Mesothelial cell of epicardium (in vitro differentiated cells): ENCODE measurements at places on chromosomes 7 and 10.

DNA sequence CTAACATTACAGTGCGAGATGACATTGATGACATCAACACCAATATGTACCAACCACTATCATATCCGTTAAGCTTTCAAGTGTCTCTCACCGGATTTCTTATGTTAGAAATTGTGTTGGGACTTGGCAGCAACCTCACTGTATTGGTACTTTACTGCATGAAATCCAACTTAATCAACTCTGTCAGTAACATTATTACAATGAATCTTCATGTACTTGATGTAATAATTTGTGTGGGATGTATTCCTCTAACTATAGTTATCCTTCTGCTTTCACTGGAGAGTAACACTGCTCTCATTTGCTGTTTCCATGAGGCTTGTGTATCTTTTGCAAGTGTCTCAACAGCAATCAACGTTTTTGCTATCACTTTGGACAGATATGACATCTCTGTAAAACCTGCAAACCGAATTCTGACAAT lies 4.3 kb downstream of the GPR22 start:
- no peak for DNase-seq

DNA sequence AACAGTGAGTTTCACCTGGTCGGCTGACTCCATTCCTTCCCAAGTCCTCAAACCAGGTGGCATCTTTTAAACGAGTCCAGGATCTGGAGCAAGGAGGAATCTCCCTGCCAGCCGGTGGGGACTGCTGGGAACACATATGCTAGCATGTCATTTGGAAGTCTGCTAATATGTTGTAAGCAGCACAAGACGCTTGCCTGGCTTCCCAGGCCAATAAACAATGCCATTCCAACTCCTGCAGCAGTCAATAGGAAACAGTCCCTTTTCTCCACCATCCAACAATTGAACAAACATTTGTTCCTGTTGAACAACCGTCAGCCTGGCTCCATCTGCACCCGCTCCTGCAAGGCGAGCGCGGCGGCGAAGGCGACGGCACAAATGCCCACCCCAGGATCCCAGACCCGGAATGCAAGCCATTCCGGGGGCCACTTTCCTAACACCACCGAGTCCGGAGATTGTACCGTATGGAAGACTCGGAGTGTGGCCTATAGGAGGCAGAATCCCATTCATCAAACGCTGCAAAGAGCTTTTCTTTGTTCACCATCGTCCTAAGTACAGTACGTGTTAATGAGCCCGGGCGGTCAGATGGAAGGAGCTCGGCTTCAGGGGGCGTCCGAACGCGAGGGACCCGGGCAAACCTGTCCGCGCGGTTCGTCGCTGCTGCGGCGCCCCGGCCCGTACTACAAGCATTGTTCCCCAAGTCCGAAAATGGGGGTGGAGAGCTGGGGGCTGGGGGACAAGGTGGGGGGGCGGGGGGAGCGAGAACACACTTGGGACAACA lies 1.6 kb downstream of the FAM53B start:
- DNase-seq: no peak

- DNase-seq: no peak
Measured at GRCh38 chr7:91289633-91290254, 25.5 kb downstream of the FZD1 start.

- DNase-seq: no peak
Measured at GRCh38 chr7:102285540-102286236, 980 bp upstream of the SH2B2 start.

DNA sequence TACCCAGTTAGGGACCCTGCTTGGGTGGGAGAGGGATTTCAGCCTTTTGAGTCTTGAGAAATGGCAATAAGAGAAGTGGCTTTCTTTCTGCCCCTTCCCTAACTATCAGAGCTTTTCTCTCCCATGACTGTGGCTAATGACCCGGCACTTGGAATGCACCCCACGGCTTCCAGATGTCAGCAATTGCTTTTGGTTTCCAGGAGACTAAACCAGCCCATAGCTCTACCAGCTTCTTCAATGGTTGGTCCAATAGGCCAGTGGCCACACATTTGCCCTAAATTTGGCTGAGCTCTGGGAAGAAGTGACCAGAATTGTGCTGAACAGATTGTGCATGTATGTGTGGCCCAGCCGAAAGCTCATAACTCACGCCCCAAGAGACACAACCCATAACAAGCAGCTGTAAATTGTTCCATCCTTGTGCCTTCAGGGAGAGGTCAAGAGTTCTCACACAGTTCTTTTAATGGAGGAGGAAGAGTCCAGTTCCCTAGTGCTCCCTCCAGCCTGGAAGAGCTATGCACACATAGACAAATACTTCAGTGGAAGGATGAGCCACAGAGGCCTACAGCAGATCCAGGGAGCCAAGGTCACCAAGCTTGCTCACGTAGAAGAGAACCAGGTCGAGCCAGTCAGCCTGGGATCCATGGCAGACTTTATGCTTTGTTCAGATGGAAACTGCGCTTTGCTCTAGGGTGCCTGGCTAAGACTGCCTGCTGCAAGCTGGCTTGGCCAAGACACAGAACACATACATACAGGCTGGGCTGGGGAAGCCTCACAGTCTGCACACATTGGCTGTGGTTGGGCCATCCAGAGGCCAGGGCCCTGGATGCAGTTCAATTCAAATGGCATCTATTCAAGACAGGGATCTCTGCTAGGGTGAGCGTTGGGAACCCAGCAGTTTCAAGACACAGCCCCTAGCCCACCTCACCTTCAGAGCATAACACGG lies 131.8 kb upstream of the HABP2 start:
- no peak for DNase-seq

- DNase-seq: no peak
Measured at GRCh38 chr7:115249080-115249479, 327.2 kb downstream of the MDFIC start.

- DNase-seq: no peak
Measured at GRCh38 chr7:135768467-135768866, 19.9 kb upstream of the FAM180A start.

GRCh38 chr7:27130540-27131389 lies at the start of gene HOXA4:
HOXA4 (minus strand) TSS chr7:27130757; CDS start chr7:27130733, 24 bp downstream.
- DNase-seq: peak; percentile 94

DNA sequence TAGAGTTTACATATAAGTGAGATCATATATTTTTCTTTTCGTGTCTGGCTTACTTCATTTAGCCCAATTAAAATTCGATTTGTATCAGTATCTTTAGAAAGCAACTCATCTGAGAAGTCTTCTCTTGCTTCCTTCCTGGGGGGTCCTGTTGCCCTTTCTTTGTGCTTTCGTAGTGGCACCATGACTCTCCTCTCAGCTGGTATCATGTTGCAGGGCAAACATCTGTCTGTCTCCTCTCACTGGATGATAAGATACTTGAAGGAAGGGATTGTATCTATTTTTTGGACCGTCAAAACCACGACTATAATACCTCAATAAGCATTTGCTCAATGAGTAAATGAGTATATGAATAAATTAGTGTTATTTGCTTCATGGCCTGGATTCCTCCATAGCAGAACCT lies 382.5 kb upstream of the SORCS1 start:
- no peak for DNase-seq

- no peak for DNase-seq
Measured at GRCh38 chr7:15891151-15891881, 204.8 kb upstream of the MEOX2 start.

DNA sequence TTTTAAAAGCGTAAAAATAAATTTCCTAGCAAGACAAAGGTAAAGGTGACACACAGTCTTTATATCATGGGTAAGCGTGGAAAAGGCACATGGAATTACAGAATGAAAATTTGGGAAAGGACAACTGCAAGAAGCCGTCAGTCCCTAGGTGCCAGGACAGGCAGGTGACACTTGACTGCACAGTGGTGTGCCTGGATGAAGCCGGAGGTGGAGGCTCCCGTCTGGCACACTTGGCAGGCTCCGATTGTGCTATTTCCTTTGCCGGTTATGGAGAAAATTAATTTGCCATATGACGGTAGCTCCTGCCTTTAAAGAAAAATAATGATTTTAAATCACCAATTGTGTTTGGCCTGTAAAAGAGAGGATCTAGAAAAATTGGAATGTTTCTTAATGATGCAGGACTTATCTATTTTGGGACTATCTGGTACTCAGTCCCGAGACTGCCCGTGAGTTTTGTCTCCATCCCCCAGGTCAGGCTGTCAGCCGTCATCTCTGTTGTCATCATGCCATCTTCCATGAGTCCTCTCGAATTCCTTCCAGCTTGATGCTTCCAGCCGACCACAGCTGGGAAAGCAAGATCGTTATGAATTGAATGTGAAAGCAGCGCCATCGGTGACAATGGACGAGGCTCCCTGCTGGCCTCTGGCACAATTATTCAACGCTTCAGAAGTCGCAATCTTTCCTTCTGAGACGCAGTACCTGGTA lies 56.2 kb upstream of the MGMT start:
- DNase-seq: no peak

DNA sequence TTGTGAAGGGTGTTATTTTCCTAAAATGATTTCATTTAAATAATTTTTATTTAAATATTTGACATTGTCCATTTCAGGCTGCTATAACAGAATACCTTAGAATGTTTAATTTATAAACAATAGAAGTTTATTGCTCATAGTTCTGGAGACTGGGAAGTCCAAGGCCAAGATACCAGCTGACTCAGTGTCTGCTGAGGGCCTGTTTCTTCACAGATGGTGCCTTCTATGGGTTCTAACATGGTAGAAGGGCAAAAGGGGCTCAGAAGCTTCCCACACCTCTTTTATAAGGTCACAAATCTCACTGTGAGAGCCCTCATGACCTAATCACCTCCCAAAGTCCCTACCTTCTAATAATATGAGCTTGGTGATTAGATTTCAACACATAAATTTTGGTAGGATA lies 50.7 kb downstream of the MTURN start:
- no peak for DNase-seq

GRCh38 chr7:113060100-113060499 lies 26.5 kb downstream of the GPR85 start:
- no peak for DNase-seq

DNA sequence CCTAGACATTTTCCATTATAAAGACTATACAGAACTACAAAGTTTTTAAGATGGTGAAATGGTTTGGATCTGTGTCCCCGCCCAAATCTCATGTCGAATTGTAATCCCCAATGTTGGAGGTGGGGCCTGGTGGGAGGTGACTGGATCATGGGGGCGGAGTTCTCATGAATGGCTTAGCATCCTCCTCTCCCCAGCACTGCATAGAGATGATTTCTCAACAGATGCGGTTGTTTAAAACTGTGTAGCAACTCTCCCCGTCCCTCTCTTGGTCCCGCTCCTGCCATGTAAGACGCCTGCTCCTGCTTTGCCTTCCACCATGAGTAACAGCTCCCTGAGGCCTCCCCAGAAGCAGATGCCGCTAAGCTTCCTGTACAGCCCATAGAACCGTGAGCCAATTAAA lies 1.6 kb downstream of the FAM133B start:
- DNase-seq: no peak

- no peak for DNase-seq
Measured at GRCh38 chr10:50497758-50498157, 126.0 kb downstream of the SGMS1 start.

GRCh38 chr7:22443370-22444180 lies 56.4 kb downstream of the STEAP1B start:
- DNase-seq: no peak

- no peak for DNase-seq
Measured at GRCh38 chr10:86139066-86139657, 227.4 kb downstream of the GRID1 start.

GRCh38 chr10:13404305-13404759 lies 56.2 kb upstream of the SEPHS1 start:
- no peak for DNase-seq

DNA sequence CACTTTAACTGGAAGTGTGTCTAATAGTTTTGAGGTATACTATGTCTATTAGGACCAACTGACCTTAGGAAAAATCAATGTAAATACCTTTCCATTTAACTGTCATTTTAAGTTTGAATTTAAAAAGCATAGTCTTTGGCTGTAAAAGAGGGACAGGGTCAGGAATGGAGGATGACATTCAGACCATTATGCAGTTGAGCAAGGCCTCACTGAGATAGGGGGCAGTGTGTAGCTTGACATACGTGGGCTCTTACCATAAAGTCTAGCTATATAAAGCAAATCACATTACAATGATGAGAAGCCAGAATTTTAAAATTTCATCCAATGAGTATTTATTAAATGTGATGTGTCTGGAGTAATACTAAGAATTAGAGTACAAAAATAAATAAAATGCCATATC lies 17.9 kb downstream of the PALS2 start:
- no peak for DNase-seq

GRCh38 chr10:78966844-78967488 lies 101.8 kb upstream of the ZMIZ1 start:
- DNase-seq: no peak

GRCh38 chr7:92253251-92253650 lies 7.5 kb downstream of the ANKIB1 start:
- no peak for DNase-seq

DNA sequence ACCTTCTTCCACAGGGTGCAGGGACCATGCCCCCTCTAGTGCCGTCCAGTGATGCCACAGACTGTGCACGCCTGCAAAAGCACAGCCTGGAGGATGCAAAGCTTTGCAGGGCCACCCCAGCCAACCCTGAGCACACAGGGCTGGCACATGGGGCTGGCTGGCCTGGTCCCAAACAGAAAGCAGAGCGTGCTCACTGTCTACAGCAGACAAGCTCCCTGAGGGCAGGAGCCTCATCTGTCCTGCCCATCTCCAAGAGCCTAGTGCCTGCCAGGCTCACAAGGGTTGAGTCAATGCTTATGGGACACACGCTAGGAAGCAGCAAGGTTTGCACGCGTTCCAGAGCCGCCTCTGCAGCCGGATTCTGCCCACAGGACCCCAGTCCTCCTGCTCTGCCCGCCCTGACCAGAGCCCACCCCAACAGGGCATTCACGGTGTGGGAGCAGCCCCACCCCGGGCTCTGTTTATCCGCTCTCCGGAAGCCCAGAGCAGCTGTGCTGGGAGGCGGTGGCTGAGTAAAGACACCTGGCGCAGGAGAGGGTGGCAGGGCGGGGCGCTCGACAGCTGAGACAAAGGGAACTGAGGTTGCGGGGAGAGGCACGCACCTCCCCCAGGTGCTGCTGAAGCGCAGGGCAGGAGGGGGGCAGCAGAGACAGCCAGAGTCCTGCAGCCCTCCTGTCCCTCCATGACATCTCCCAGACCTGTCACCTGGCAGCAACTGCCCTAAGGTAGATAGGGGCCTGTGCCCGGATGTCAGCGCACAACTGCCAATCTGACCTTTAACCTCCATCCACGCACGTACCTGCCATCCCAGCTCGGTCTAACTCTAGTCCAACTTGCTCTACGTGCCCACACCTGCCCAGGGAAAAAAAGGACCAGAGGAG lies 4.3 kb downstream of the KCNH2 start:
- no peak for DNase-seq

- DNase-seq: no peak
Measured at GRCh38 chr10:12181065-12181775, 14.5 kb downstream of the NUDT5 start.

- DNase-seq: no peak
Measured at GRCh38 chr7:80362677-80363076, 149.2 kb downstream of the GNAT3 start.

- no peak for DNase-seq
Measured at GRCh38 chr10:126199221-126199998, 188.9 kb downstream of the ADAM12 start.

DNA sequence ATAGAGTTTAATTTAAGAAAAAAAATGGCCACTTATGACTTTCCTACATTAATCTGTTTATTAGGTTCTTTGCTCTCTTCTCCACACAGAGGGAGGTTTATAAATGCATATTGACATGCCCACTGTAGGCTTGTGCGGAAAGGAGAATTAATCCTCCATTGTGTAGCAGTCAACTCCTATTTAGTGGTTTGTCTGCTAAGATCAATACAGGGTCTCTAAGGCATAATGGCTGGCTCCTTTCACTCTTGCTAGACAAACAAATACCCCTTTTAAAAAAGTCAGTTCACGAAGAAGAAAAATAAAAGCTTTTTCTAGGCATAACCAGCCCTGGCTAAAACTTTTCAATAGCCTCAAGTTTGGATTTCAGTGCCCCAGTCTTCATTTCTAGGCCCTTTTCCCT lies 141.6 kb downstream of the TSPAN12 start:
- no peak for DNase-seq

- no peak for DNase-seq
Measured at GRCh38 chr7:151752816-151753595, 123.9 kb downstream of the PRKAG2 start.
